NCI-H1048 (cell line): ENCODE measurements at places on chromosomes 16 and 17.

DNA sequence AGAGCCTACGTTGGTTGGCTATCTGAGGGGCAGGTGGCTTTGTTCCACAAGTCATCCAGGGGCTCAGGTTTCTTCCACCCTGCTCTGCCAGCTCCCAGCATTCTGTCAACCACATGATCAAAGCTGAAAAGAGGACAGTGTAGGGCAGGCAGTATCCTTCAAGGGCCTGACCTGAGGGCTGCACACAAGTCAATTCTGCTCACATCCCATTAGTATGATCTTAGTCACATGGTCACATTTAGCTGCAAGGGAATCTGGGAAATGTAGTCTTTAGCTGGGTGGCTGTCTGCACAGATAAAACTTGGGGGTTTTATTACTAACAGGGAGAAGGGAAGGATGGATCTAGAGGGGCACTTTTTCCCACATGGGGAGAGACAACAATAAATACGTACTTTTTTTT is 97.3 kb downstream of the SALL1 start:
- DNase-seq: no peak

GRCh38 chr16:88569985-88570690 is at the start of gene ZC3H18:
TSS of gene ZC3H18 (plus strand) at chr16:88570403. CDS start at chr16:88577124, 6,721 bp downstream.
- DNase-seq: peak; percentile 78

DNA sequence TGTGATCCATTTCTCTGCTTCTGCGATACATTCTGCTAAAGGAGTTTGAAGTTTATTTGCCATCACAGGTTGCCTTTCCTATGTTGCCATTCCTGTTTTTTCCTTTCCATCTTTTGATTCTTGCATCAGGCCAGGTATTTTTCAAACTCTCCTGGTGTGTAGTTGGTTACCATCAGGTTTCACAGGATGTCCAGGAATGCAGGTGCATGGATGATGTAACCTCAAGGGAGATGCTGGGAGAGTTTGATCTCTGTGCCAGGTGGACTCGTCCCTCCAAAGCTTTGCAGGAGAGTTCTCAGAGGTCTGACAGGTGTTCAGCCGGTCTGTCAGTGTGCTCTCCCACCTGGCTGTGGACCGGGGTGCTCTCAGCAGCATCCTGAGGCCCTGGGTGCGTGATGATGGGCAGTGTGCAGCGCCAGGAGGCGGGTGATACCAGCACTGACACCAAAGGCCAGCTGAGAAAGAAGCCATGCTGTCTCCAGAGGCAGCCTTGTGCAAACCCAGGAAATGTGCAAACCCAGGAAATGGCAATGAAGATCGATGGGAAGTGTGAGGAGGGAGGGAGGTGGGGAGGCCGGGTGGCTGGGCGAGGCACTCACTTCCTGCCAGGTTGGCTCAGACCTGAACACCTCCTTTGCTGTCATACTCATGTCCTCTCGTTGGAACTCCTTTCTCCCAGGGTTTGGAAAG is 1.7 kb downstream of the ATP2C2 start:
- DNase-seq: no peak

- DNase-seq: no peak
Measured at GRCh38 chr16:14013145-14013570, 58.0 kb upstream of the MRTFB start.

- DNase-seq: no peak
Measured at GRCh38 chr16:49531931-49532840, 158.6 kb downstream of the C16orf78 start.

DNA sequence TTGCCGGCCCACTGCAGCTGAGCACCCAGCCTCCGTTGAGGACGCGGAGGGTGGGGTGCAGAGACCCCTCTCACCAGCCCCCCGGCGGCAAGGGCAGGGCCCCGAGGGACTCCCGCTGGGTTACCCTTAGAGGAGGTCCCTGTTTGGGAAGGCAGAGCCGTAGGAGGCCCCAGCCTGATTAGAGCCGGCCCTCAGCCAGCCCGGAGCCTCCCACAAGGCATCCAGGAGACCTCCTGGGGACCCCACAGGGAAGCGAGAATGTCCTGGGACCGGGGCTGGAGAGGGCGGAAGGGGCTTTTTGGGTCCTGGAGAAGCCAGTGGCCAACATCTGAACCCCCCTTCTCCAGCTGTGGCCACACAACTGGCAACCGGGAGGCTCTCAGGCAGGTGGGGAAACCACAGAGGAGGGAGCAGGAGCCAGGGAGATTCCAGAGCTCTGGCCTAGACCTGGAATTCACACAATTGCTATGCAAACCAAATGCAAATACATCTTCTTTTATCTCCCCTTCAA is 21.7 kb upstream of the SP6 start:
- DNase-seq: no peak

DNA sequence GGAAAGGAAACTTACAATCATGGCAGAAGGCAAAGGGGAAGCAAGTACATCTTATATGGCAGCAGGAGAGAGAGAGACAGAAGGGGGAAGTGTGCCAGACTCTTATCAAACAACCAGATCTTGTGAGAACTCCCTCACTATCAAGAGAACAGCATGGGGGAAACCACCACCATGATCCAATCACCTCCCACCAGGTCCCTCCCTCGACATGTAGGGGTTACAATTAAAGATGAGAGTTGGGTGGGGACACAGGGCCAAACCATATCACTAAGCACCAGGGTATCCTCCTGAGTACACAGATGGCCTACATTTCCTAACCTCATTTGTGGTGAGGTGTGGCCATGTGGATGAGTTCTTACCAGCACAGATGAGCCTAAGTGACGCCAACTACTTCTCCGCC is 348.6 kb upstream of the ZFHX3 start:
- DNase-seq: no peak

DNA sequence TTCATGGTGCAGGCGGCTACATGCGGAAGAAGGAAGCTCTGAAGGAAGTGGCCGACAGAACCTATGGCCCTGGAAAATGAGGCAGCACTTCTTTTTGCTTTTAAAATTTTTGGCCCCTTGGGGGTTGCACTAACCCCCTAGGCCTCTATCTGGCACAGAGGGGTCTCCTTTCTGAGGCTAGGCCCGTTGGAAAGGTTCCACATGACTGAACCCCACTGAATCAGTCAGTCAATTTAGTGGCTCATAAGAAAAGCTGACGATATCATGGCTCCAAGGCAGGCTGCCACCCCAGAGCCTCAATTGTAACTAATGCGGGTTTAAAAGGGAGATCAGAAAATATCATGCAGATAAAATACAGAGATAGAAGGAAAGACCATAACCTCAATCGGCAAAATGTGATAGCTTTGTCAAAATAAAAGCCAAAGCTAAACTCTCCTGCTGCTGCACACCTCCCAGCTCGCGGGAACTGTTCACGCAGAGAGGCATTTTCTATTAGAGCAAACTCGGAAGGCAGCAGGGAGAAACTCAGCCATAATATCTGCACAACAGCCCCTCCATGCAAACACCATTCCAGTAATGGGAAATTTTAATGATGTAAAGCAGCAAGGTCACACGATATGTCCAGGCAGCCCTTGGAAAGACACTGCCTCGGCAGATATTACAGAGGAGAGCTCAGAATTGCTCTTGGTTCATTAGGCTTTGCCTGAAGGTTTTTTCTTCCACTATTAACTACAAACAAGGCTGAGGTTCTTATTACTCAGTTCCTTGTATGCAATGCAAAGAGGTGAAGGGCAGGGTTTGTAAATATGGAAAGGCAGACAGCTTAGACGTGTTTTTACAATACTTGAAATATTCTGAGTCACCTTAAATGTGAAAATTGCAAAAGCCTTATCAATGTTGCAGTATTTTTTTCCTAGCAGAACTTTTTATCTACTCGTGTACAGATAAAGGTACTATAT is 200.4 kb upstream of the PMFBP1 start:
- no peak for DNase-seq

DNA sequence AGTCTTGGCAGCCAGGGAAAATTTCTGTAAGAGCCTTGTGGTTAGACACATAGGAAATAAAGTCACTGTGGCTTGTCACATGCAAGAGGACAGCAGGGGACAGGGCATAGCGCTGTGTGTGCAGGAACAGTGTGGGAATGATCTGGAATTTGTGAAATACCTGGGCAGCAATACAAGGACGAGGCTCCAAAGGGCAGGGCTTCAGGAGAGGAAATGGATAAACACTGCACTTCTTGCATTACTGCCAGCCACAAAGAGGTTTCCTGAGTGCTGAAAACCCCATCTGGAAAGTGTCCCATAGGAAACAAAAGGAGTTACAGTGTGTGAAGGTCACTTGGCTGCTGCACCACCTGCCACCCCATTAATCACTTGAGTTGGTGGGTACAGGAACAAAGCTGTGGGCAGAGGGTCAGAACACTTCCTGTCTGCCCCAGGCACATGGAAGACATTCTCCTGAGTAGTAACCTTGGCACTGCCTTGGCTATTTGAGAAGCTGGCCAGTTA is 12.1 kb upstream of the HP start:
- no peak for DNase-seq

GRCh38 chr17:56641894-56642293 is 48.4 kb downstream of the NOG start:
- no peak for DNase-seq

DNA sequence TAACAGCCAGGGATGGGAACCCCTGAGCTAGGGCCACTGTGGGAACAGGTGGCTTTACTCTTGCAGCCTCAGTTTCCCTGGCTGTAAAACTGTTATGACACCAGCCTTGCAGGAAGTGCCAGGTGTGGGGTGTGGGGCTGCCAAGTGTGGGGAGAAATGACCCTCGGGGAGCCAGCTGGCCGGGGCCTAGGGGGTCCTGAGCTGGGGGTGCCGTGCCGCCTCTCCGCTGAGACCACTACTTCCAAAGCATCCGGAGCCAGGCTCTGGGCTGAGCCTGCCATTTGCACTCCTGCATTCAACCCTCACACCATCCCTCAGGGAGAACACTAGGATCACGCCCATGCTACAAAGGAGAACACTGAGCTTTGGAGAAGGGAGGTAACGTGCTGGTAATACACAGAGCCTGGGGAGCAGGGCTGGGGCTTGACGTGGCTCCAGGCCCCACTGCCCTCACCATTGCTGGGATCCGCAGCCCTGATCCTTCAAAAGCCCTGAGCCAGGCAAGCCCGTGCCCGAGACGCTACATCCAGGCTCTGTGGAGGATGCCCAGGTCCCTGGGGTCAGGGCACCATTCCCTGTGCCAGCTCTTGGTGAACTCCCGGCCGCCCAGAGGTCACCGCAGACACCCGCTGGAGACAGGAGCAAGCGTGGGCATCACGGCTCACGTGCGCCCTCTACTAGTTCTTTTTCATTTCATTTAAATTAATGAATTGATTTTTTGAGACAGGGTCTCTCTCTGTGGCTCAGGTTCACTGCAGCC is 28.8 kb upstream of the GINS2 start:
- DNase-seq: peak; percentile 14

DNA sequence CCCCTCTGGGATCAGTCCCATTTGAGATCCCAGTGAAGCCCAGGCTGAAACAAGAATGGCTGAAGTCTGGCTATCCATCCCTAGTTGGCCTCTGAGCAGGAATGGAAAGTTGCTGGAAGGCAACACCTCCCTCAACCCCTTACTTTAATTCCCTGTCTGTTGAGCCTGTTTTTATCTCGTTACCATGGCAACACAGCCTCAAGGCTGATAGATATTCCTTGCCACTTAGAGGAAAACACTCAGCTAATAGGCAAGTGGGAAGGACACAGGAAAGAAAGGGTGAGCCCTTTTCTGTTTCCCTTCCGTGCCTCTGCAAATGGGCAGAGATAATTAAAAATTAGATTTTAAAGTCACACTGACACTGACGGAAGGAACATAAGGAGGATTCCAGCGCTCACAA is 75.5 kb upstream of the CLEC3A start:
- no peak for DNase-seq

DNA sequence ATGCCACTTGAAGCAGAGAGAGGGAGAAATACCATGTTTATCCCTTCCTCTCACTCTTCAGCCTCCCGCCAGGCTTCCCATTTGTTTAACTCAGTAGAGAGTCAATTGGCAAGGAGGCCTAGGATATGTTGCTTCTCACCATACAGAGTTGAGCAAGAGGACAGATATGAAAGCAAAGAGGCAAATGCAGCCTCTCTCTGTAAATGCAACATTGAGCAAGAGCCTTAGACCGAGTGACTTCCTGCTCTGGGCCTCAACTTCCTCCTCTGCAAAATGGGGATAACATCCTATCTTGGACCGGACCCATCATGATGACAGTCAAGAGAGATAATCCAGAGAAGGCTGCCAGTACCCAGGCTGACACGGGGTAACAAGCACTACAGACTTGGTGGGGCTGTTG is 36.8 kb downstream of the SOCS1 start:
- no peak for DNase-seq

DNA sequence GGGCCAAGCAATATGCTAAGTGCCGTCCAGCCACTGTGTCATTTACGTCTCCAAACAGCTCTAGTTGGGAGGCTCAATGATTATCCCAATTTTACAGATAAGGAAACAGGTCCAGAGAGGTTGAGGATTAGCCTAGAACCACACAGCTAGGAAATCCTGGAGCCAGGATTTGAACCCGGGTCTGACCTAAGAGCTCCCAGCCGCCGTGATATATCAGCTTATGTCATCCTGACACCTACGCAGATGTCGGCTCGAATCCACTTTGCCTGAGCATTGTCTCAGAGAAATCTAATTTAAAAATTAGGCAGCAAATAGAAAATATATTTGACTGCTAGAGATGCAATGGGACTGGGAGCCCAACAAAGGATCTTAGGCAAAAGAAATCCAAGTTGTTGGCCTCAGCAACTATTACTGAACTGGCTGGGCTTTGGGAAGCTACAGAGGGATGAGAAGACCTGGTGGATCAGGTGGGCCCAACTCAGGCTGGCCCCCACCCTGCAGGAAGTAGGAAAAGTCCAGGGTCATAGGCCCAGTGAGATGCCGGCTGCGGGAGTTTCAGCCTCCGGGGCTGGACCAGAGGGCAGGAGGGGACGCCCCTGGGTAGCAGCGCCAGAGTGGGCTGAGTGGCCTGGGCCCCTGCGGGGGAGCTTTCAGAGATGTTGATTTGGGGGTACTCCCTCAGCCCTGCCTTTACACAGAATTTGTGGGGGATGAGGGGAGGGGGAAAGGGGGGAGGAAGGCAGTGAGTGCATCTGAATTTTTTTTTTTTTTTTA is 35.1 kb upstream of the IL21R start:
- no peak for DNase-seq
